Inflammatory macrophage treated with lipopolysaccharide for 1 hour (primary cell): ENCODE measurements at places on chromosomes 2 and 18.

DNA sequence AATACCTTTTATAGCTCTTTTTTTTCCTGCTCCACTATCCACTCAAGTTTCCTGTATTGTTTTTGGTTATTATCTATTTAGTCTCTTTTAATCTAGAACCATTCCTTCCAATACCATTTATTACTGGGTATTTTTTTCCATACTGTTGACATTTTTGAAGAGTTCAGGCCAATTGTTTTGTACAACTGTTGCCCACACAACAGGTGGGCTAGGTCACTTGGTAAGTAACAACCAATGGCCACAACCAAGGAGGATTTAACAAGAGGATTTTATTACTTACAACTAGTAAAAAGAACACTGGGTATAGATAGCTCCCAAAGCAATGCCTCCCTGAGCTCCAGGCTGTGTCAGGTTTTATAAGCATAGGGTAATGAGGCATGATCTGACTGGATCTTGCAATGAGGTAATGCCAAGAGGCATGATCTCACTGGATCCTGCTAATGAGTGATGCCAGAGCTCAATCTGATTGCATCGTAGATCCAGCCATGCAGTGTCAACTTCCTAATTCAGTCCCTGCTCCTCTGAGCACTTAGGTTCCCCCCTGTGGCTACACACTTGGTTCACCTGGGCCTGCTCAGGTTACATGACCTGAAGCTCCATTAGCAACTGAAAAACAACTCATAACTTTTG lies 7.1 kb upstream of the CEP68 start:
- no peak for DNase-seq

DNA sequence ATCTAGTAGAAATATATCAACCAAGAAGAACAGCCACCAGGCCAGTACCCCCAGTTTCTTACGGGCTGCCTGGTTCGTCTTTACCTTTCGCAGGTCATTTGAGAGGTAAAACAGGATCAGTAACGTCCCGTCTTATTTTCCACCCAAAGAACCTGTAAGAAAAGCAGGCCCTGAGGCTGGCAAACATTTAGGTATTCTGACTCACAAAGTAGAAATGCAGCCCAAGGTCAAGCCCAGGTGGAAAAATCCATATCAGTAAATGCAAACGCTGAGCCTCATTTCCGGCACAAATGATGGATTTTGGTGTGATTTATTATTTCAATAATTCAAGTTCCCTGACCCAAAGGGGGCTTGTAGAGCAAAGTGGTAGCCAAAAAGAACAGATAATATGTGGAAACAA lies 171.2 kb downstream of the ZNF516 start:
- DNase-seq, result no peak

DNA sequence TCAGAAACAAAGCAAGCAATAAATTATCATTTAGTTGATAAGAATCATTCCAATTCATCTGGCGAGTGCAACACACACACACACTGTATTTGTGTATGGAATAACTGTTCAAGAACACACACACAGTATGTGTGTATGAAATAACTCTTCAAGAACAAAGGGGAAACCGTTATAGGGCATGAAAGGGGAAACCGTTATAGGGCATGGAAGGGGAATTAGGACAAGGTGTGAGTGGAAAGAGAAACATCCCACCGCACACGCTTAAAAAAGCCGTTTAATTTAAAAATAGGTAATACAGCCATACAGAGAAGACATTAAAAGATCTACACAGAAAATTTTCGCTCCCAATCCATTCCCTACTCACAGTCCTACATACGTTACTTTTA lies 607 bp upstream of the TSN start:
- no peak for DNase-seq

GRCh38 chr18:76042511-76042910 lies 452.5 kb downstream of the ZNF516 start:
- DNase-seq, result no peak

DNA sequence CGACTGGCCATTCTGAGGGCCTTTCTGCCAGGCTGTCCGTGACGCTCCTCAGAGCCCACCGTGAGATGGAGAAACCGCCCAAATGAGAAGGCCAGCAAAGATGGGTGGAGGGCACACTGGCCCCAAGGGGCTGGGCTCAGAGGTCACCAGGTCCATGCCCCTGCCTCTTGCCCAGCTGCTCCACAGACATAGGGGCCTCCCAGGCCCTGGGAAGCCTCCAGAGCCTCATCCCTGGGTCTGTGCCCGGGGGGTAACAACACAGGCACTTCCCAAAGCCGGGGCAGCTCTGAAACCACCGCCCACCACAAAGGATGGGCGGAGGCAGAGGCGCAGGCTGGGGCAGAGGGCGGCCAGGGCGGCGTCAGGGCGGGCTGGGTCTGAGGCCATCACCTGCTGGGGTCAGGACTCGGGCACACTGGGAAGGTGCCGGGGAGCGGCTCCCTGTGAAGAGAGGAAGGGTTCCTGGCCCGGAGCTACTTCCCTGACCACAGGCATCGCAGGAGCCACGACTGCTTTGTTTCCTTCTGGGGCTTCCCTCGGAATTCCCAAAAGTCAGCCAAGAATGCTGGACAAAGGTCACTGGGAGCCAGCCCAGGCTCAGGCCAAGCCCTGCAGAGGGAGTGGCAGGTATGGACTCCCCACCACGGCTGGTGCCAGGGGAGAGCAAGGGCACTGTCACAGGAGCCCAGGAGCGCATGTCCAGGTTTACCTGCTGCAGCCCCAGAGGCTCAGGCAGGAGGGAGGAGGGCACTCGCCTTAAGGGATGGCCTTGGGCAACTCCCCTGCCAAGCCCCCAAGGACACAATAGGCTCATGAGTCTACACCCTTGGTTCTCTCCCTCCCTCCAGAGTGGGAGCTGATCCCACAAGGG lies 9.4 kb downstream of the CYP26B1 start:
- no peak for DNase-seq
